CD4-positive, alpha-beta T cell treated with Interleukin-17A for 1 hour (primary cell): ENCODE measurements at places on chromosomes 3 and 15.
A peak's percentile ranks its signal among the peaks of the same experiment; 100 is the strongest.

DNA sequence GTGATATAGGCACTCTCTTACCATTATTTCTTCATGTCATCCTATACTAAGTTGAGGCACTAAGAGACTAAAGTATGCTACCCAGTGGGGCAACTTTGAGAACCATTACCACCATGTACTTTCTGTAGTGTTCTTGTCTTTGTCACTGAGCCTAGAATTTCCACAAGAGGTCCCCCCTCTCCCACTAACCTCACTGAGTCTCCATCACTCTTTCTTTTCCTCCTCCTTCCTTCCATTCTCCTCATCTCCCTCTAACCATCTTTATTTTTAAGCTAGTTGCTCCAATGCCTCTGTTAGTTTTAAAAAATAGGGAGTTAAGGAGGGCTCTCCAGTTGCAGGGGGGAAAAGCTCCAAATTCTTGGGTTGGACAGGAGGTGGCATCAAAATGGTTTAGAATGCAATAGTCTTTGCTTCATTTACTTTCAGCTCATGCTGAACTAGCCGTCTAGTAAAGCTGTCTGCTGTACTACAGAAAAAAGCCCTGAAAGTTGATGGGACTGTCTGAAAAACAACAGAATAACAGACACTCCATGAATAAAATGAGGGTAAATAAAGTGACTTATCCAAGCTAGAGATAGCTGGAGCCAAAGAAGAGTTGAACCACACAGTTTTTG is 85.1 kb upstream of the MYRIP start:
- no peak for DNase-seq

DNA sequence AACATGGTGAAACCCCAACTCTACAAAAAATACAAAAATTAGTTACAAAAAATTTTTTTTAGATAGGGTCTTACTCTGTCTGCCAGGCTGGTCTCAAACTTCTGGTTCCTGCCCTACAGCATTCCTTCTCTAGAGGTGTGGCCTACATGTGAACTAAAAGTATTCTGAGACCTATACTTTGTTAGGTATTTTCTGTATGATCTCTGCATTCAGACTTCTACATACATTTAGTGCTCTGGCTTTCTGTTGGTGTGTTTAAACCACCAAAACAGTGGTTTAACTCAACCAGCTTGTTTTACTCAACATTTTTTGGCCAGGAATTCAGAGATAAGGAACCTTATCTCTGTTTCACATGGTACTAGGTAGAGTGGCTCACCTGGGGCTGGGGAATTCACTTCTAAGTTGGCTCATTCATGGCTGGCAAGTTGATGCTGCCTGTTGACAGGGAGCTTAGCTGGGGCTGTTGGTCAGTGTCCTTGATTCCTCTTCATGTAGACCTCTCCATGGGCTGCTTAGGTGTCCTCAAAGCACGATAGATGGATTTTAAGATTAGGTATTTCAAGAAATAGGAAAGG is 41.4 kb upstream of the BSN start:
- no peak for DNase-seq

- peak; percentile 41 for DNase-seq
Measured at GRCh38 chr15:34109797-34110663, 8.1 kb downstream of the PGBD4 start.

- DNase-seq, result peak; percentile 21
Measured at GRCh38 chr15:51830276-51830806, 888 bp downstream of the TMOD3 start.

GRCh38 chr15:64634576-64635498 is 140.6 kb downstream of the RBPMS2 start:
- peak; percentile 60 for DNase-seq

DNA sequence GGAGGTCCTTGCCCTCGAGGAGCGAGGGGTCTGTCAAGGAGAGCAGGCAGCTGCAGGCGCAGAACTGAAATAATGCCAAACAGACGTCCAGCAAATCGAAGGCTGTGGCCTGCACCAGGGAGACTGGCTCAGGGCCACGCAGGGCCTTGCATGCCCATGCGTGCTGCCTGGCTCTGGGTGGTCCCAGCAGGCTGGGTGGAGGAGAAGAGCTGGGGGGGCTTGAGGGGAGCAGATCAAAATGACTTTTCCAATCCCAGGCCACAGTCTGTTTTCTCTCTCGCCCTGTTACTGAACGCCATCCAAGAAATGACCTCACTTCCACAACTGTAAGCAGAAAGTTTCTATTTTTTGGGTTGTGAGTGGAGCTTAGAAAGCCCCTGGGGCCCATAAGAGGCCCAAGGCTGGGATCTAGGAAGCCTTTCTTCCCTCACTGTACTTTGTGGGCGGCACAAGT is 96.9 kb upstream of the RPL32 start:
- DNase-seq, result no peak

GRCh38 chr15:79641841-79642240 is 209.7 kb downstream of the MINAR1 start:
- DNase-seq, result no peak

GRCh38 chr3:99126316-99126715 is 224.8 kb upstream of the DCBLD2 start:
- DNase-seq, result no peak

DNA sequence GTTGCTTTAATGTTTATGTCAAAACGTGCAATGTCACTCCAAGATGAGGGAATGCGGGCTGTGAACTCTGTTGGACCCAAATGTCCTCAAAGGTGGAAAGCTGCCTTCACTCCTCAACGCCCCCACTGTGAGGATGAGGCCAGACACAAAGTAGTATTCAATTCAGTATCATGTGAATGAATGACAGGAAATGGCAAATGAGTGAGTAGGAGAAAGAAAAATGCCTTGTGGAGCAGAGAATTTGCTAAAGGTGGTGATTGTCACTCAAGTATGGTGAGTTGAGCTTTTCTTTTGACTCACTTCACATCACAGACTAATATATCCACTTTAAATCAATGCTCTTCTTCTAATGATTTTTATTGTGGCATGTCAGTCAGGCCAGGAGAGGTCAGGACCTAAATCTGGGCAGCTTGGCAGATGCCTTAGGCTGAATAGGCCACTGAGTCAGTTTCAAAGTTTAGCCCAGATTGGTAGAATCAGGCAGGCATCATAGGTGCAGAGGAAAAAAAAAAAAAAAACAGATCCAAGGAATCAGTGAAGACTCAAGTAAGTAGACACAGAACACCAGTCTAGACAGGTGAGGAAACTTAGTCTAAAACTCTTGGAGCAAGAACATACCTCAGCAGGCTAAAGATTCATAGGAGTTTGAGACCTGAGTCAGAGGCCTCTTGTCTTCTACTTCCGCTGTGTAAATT is 71.0 kb upstream of the ZBED2 start:
- no peak for DNase-seq

- no peak for DNase-seq
Measured at GRCh38 chr15:23422946-23423708, 23.9 kb downstream of the GOLGA6L2 start.

GRCh38 chr3:150805354-150805753 is 42.4 kb upstream of the SIAH2 start:
- no peak for DNase-seq

DNA sequence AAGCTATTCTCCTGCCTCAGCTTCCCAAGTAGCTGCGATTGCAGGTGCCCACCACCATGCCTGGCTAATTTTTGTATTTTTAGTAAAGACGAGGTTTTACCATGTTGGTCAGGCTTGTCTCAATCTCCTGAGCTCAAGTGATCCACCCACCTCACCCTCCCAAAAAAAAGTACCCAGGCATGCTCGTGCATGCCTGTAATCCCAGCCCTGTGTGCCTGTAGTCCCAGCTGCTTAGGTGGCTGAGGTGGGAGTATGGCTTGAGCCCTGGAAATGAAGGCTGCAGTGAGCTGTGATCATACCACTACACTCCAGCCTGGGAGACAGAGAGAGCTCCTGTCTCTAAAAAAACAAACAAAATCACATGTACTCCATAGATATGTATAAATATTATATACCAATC is 176.5 kb downstream of the SOX2 start:
- no peak for DNase-seq
